ENCODE measurements at places on chromosomes 2 and 18.

DNA sequence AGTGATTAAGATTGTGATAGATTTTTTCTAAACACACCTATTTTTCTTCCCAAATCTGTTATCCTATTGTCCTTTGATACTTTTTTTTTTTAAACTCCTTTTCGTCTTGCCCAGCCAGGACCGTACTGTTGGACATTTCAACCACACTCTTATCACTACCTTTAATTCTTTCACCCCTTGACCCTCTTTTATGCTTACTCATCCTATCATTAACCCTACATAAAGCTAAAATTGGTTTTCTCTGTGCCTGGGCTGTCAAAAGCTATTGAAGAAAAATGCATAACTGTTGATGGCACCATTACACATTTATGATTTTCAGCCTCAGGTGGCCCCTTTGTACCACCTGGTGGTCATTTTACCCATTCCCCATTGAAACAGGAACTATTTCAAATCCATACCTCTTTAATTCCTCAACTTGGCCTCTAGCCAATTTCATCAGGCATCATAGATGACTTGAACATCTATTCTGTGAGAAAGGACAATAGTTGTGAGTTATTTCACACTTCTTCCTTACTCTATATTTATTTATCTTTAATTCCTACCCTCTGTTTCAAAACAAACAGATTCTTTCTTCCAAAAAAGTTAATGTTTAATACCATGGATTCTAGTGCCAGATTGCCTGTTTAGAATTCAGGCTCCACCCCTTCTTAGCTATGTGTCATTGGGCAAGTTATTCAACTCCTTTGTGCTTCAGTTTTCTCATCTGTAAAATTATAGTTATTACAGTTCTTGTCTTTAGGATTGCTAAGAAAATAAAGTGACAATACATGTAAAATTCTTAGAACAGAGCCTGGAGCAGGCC lies 258.6 kb downstream of the CAMKMT start:
- no peak for DNase-seq

DNA sequence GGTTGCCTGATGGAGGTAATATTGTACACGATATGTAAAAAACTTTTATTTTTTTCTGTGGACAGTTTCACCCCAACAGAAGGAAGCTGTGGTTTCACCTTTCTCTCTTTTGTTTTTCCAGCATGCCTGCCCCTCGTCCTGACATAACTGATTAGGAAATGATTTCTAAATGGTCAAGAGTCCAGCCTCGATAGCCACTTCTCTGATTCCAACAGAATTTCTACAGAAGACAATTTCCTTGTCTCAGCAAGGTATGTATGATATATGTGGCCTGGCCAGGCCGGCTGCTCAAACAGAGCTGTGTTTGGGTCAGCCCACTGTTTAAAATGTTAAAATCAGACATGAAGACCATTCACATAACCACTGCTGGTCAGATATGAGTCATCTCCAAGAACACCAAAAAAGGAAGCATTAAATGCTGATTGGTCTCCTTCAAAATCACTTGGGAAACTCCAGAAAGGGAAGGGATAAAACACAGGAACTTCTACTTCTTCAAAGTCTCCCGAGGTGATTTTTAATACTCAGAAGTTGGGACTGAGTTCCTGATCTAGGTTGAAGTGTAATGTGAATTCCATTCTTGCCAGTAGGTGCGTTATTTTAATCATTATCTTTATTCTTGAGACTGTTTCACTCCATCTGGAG lies 22.3 kb downstream of the ATP8B1 start:
- no peak for DNase-seq

DNA sequence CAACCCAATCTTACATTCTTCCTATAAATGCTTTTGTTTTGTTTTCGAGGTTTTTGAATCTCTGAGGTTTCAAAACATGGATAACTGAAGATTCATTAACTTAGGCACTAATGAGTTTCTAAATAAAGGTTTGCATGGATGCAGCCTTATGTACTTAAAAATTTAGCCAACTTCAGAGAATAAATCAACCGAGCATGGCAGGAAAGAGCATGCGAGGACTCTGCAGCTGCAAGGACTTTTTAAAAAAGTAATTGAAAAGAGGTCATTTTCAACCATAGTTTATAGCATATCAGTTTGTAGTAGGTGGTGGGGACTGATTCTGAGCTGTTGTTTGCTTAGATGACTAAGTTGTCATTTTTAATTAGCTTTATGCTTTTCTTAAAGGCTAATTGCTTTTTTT lies 567.0 kb upstream of the ZEB2 start:
- no peak for DNase-seq

DNA sequence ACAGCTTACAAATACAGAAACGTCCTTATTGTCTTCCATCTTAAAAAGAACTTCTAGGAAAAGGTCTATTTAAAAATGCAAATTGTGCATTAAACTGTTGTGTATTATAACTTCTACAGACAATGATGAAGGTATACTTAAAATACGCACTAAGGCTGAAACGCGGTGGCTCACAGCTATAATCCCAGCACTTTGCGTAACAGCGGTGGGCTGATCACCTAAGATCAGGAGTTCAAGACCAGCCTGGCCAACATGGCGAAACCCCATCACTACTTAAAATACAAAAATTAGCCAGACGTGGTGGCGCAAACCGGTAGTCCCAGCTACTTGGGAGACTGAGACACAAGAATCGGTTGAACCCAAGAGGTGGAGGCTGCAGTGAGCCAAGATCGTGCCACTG lies 4.9 kb downstream of the CUL3 start:
- no peak for DNase-seq

DNA sequence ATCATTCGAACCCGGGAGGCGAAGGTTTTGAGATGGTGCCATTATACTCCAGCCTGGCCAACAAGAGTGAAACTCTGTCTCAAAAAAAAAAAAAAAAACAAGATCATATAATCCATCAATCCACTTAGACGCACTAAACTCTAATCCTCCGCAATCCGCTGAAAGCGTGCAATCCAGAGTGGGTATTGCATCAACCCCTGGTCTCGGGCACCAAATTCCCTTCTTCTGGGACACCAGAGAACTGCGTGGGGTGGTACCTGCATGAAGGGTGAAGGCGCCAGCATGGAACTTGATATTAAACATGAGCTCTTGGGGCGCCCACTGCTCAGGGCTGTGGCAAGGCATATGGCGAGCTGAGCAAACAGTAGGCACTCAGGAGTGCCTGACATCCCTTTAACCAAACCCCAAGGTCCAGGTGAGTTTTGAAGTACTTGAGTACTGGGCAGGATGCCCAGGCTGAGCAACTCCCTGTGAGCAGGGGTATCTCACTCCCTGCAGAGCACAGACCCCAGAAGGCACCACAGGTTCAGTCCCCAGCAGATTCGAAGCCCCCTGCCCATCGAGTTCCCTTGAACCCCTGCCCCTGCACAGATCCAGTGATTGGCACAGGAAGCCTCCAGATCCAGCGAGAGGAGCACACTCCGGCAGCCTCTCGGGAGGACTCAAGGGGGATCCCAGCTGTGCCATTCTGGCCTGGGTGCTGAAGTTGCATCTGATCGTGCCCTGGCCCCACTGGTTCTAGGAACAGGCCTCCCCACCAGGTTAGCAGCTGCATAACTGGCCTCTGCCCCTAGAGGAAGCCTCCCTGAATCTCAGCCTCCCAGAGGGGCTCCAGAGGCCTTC lies 8.0 kb downstream of the ALPI start:
- DNase-seq: no peak

GRCh38 chr2:16189029-16189835 lies 248.9 kb downstream of the MYCN start:
- DNase-seq: no peak

GRCh38 chr2:205807758-205808157 lies 125.5 kb downstream of the NRP2 start:
- DNase-seq: no peak

DNA sequence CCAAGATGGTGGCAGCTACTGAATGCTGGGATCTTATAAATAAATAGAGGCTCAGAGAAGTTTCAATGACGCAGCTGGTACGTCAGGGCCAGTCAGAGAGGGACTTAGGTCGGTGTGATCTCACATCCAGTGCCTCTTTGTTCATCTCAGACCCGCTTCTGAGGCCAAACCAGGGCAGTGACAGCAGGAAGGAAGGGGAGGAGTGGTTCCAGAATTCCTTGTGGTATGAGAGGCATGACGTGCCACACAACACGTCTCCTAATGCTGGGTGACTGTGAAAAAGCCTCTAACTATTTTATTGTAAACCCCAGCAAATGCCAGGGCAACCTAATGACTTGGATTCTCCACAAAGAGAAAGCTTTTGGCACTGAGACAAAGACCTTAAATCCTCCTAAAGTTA lies 423.3 kb downstream of the LPIN1 start:
- DNase-seq: no peak

- no peak for DNase-seq
These were observed 196.9 kb downstream of the C1D start for GRCh38 chr2:67865917-67866316.

DNA sequence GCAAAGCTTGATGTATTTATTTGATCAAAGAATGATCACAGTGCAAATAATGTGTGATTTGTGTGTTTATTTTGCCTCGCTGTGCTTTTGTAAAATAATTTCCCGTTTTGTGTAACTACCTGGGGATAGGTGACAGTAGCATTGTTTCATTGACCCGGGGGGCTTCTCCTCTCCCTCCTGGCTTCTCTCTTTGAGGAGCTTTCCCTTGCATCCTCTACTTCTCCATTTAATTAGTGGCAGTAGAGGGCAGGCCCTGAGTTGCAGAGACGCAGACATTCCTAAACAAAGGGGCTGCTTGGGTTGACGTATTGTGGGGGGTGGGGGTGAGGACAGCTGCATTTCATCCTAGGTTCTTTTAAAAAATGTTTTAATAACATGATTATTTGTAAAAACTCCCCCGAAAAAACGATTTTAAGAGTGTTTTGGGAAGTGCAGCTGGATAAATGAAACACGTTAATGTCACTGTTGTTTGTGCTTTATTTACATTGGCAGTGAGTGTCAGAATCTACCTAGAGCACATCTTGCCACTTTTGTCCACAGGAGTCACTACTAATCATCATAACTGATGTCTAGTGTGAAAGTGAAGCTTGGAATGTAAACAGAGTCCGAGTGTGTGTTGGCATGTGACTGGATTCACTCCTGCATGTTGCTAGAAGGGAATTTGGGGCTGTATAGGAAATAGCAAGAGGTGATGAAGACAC lies 2.2 kb downstream of the NEDD4L start:
- DNase-seq: no peak
